Stimulated activated CD8-positive, alpha-beta memory T cell treated with anti-CD3 and anti-CD28 coated beads, Interleukin-15, amount 100 ng/mL, for 4 hours (primary cell): ENCODE measurements at places on chromosomes 3 and 15.

DNA sequence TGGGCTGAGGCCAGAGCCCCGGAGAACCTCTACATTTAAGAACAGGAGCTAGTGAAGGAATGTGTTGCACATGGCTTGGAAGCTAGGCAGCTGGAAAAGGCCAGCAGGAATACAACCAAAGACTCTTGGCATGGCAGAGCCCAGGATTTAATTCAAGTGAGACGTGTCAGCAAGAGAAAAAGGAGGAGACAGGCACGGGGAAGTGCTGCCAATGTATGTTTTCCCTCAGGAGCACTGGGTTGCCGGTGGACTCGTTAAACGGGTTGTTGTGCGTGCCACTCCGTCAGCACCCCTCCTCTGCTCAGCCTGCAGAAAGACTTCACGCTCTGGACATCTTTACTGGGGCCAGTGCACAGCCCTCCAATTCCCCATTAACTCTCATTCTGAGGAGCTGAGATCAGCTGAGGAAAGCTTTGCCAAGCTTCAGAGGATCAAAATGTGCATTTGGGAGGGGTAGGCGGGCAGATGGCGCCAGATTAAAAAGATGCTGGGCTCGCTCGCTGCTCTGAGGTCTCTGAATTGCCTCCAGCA lies 103.7 kb downstream of the PDZRN3 start:
- no peak for DNase-seq

DNA sequence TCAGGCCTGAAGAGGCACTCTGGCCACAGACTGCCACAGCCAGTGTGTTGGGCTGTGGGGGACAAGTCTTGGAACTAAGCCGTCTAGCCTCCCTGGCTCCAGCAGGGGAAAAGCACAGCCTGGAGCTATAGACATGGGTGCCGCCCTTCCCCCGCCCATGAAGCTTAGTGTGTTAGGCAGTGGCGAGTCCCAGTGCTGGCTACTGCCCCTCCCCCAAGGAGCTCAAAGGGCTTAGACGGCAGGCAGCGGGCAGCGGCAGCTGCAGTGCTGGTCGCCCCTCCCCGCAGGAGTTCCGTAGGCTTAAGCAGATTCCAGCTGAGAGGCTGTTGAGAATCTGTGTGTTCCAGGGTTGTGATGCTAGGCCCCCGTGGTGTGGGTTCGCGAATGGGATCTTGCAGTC lies 135.8 kb upstream of the RORA start:
- no peak for DNase-seq

DNA sequence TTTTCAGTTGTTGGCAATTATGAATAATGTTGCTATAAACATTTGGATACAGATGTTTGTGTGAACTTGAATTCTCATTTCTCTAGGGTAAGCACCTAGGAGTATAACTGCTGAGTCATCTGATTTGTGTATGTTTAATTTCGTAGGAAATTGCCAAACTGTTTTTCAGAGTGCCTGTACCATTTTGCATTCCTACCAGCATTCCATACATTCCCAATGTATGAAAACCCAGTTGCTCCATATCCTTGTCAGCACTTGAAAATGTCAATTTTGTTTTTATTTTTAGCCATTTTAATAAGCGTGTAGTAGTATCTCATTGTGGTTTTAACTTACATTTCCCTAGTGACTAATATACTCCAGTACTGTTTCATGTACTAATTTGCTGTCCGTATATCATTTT lies 98.5 kb upstream of the TSC22D2 start:
- no peak for DNase-seq

DNA sequence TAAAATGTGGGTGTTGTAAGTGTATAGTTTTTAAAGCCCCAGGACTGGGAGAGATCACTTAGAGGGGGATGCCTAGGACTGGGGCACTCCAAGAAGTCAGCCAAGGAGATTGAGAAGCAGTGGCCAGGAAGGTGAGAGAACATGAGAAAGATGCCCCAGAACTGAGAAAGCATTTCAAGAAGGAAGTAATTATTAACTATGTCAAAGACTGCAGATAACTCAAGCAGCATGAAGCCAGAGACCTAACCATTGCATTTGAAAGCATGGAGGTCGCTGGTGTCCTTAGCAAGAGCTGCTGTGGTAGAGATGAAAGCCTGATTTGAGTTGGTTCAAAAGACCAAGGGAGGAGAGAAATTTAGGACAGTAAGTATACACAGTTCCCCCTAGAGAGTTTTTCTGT lies 30.6 kb upstream of the SLC2A2 start:
- DNase-seq, result no peak

- no peak for DNase-seq
These were observed 13.2 kb upstream of the TUBGCP5 start for GRCh38 chr15:23052522-23052921.

GRCh38 chr3:29065211-29065785 lies 215.6 kb upstream of the RBMS3 start:
- DNase-seq, result no peak

DNA sequence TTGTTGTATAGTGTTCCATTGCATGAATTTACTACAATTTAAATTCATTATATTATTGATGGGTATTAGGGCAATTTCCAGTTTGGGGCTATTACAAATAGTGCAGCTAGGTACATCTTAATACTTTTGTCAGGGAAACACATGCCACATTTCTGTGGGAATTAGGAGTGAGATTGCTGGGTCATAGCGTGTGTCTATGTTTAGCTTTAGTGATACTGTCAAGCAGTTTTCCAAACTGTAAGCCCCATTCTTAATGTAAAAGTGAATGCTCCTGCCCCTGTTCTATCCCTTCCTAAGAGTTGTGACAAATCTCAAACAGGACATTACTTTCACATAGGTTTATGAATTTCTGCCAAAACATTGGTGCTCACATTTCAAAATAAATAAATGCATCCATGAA lies 184.5 kb upstream of the ANKRD28 start:
- no peak for DNase-seq

DNA sequence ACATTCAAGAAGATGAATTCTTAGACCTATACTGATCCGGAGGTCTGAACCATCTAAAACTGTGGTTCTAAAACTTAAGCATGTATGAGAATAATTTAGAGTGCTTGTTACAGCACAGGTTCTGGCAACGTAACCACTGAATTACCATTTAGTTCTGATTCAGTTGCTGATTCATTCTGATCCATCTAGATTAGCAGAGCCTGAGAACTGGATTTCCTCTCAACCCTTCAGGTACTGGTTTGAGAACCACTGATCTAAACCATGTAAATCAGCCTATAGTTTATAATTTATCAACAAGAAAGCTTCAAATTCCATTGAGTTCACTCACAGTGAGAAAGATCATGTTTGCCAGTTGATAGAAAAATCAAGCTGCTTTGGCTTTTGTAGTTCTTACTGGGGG lies 1001.1 kb upstream of the EPHA6 start:
- DNase-seq, result no peak

- no peak for DNase-seq
These were observed 57.4 kb upstream of the MYZAP start for GRCh38 chr15:57534281-57534680.

GRCh38 chr3:187264911-187265310 lies 26.6 kb downstream of the MASP1 start:
- no peak for DNase-seq

DNA sequence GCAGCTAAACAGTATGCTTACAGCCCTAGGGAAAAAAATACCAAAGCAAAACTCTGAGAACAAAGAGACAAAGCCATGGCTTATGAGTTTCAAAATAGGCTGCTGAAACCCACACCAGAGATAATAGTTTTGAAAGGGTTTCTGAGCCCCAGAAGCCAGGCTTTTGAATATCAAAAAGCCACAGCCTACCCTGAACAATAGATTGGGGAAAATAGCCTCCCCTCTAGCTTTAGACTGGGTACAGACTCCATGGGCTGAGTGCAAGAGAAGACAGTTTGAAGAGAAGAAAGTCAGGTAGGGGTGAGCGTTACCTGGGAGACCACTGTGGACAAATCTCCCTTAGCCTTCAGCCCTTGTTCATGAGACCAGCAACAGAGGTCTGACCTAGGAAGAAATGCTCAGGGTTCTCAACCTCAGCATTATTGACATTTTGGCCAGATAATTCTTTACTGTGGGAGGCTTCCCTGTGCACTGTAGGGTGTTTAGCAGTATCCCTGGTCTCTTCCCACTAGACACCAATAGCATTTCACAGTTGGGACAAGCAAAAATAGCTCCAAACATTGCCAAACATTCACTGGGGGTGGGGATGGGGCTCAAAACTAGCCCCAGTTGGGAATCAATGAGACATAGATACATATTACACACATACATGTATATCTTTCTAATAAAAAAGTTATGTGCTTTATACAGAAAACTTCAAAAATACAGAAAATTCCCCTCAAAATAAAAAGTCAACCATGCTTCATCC lies 11.6 kb upstream of the TAFA4 start:
- DNase-seq, result no peak

- no peak for DNase-seq
These were observed 52.7 kb downstream of the ZNF445 start for GRCh38 chr3:44424758-44425157.

DNA sequence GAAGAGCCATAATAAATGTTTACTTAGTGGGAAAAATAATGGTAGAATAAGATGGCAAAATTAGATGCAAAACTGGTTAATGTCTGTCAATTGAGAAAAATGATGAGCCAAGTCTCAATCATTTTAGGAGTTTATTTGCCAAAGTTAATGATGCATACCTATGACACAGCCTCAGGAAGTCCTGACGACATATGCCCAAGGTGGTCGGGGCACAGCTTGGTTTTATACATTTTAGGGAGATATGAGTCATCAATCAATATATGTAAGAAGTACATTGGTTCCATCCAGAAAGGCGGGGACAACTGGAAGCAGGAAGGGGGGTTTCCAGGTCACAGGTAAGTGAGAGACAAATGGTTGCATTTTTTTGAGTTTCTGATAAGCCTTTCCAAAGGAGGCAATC lies 31.5 kb downstream of the CLEC3B start:
- DNase-seq, result no peak
